Pulmonary artery endothelial cell (primary cell): ENCODE measurements at places on chromosomes 7 and 10.

DNA sequence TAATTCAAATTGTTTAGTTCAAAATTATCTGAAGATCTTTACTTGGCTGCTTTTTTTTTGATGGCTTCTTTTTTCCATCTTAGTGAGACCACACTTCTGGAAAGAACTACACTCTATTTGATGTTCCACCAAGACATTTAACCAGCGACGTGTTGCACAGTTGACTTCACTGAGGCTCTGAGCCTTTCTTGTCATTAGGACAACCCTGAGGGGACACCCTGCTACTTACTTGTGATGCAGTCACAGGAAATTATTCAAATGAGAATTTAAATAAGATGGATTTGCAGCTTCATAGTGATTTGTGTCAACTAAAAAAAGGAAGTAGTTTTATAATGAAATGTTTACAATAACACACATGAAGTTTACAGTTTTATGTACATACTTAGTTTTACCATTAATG, 25.6 kb upstream of the PIK3CG start:
- no peak for DNase-seq

- DNase-seq: no peak
These were observed 103.6 kb downstream of the LYZL1 start for GRCh38 chr10:29392376-29393021.

GRCh38 chr10:13352519-13352918, 4.4 kb upstream of the SEPHS1 start:
- no peak for DNase-seq

- no peak for DNase-seq
These were observed 101.8 kb downstream of the FAS start for GRCh38 chr10:89092439-89092838.

- DNase-seq: no peak
These were observed 132.3 kb downstream of the ACTR3B start for GRCh38 chr7:152891837-152892236.

- peak; percentile 20 for DNase-seq
These were observed 8.6 kb downstream of the BTBD16 start for GRCh38 chr10:122279725-122280141.

DNA sequence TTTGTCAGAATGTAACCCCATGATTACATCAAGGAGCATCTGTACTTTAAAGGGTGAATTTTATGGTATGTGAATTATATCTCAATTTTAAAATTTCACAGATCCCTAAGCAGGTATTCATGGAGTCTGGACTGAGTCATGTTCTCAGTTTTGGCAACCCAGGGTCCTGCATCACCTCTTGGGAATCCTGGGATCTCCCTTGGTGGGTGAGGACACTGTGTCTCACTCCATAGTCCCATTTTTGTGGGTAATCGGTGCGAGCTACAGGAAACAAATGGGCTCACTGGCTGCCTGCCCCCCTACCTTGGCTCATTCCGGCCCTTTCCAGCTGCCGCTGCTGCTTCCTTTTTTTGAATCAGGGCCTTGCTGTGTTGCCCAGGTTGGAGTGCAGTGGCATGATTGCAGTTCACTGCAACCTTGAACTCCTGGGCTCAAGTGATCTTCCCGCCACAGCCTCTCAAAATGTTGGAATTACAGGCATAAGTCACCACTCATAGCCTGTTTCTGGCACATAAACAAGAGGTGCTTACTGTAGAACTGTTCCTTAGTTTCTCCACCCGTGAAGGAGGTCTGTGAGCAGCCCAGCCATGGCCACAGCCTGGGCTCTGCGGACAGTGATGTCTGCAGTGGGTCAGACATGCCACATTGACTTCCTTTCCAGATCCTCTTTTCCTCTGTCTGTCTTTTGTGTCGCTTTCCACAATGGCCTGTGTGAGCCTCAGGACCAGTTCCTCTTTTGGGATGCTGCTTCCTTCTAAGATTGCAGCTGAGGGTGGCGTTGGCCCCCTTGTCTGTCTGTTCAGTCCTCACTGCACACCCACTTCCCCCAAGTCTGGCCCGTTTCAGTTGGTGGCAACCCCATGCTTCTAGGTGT, 14.5 kb downstream of the PALD1 start:
- no peak for DNase-seq

- DNase-seq: no peak
These were observed 308.5 kb downstream of the WDR11 start for GRCh38 chr10:121159670-121160069.

DNA sequence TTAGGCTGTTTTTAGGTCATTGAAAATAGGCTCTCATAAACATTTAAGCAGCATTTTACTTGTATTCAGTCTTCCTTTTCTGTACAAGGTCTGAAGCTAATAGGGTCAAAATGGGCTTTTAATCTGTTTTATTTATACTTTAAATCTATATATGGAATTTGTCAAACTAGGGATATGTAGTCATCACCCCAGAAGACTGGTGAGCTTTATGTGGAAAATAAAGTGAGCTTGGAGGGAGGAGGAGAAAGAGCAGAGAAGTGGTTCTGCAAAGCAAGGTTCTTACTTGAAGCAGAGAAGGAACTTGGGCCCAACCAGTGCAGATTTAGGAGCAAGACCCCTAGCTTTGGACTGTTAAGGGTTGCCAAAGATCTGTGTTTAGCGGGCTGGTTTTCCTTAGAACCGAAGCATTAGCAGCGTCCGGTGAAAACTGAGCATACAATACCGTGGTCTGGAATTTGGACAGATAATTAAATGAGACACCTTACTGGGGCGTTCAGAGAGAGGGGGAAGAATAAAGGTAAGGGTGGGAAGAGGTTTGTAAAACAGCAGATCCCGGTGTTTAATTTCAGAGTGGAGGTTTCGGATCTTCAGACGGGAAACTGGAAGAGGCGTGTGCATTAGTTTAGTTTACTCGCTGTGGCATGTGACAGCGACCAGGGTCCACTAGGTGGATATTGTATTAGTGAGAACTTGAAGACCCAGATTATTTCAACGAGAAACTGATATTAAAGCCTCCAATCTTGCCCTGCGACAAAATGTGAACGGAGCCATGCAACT, 2.4 kb downstream of the BAMBI start:
- DNase-seq: no peak

DNA sequence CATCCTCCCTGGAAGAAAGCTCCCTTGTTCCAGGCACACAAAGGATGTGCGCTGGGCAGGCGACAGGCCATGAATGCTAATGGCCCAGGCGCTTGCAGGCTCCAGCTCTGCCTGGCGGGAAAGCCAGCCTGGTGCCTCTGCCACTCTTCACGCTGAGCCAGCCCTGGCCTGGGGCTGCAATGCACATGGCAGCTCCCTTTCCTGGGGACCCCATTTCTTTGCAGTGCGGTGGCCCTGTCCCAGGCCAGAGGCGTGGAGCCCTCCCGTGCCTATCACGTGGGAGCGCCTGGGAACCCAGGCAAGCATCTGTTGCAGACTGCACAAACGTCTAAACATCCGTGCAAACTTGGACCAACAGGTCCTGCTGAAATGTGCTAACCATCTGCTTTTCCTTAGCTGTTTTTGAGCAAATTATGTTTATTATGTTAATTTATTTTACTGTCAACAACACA, 152.1 kb upstream of the LYZL2 start:
- no peak for DNase-seq

DNA sequence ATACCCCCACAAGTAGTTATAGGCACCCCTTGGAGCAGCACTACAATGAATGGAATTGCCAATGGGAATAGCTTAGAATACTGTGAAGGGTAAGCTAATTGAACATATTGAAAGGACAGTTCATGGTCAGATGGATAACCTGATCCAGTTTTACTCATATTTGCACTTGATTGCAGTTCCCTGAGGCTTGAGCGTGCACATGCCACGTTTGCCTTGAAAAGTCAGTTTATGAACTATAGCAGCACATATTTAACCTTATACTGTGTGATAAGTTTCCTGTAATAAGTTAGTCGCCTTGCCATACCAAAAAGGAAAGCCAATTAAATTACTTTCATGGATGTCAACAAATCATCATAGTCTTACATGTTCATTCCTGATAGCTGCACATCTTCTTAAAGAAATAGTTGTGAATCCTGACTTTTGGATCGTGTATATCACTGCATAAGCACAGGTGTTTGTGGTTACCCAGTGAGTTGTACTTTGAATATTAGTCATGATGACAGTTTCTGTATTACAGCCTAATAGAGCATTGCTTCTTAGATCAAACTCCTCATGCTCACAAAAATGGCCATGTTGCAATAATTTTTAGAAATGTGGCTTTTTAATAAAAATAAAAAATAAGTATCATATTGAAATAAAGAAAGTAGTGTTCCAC, 21.6 kb downstream of the DNTT start:
- no peak for DNase-seq
